ENCODE measurements at places on chromosomes 4 and X. TPM values are rescaled to one million over a fixed set of nuclear protein-coding genes. Genes with fewer than 3 reads are reported as not detected.

DNA sequence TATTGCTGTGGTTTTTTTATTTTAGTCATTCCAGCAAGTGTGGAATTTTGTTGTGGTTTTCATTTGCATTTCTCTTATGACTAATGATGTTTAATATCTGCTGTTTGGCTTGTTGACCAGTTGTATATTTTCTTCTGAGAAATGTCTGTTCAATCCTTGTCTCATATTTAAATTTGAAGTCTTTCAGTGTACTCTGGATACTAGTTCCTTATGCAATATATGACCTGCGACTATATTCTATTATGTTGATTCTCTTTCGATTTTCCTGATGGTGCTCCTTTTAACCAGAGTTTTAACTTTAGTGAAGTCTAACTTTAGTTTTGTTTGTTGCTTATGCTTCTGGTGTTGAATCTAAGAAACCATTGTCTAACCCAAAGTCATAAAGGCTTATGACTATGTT is 1528.0 kb downstream of the TECRL start:
- no peak overlapping the region for H3K4me3 ChIP-seq
- no peaks in the 10 kb centered on the region for H3K4me1 ChIP-seq
- no peaks in the 10 kb centered on the region for H3K27me3 ChIP-seq
- no peak overlapping the region for H3K27ac ChIP-seq

DNA sequence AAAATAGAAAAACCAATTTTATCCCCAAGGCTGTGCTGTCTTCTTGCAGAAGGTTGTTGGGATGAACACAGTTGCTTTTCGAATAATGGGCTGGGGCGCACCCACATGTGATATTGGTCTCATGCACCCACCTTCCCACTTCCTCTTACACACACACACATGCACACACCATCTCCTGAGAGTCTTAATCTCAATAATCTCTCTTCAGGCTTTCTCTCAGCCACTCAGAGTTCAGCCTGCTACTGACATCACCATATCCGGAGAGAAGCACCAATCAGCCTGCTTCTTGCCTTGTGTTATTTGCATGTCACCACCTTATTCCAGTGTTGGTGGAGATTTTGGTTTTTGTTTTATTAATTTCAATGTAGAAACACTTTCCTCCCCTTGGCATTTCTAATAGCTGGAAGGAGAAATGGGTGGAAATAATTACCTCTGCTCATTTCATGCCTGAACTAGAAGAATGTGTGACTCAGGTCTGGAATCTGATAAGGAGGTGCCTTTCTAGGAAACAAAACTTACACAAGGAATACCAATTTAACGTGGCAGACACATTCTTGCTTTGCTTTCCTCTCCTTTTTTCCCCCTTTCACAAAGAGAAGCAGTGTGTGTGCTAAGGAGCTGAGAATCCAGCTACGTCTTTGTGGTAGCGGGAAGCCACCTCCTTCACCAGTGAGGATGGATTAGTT is 400.2 kb downstream of the MID1IP1 start:
- peaks cover 8% of the 10 kb centered on the region for H3K4me1 ChIP-seq
- no peak overlapping the region for H3K4me3 ChIP-seq
- no peaks in the 10 kb centered on the region for H3K27me3 ChIP-seq
- DNase-seq, result no peak
- no peak overlapping the region for H3K27ac ChIP-seq

GRCh38 chr4:93446038-93446437 is 382.5 kb upstream of the ATOH1 start:
- DNase-seq, result no peak
- no peaks in the 10 kb centered on the region for H3K27me3 ChIP-seq
- H3K27ac ChIP-seq, result no peak overlapping the region
- H3K4me3 ChIP-seq, result no peak overlapping the region

DNA sequence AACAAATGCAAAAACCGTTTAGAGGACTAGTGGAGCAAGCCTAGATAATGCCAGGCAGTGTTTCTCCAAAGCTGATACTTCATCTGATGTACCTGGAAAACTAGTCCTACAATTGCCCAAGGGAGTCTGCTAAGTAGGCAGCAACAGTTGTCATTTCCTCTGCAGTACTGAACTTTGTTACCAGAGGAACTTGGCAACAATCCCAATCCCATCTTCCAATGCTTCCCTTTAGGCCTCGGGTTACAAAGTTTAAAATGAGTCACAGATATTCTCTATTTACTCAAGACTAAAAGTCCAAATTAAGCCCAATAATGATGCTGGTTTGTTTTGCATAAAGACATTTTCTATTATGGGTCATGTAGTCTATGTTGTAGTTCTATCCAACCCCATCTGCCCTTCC is 120.0 kb upstream of the GLRA2 start:
- no peak overlapping the region for H3K27ac ChIP-seq
- H3K4me1 ChIP-seq, result no peaks in the 10 kb centered on the region
- no peaks in the 10 kb centered on the region for H3K36me3 ChIP-seq
- no peak overlapping the region for H3K4me3 ChIP-seq

GRCh38 chr4:145565328-145565727 is 53.9 kb upstream of the MMAA start:
- H3K27me3 ChIP-seq, result no peaks in the 10 kb centered on the region
- DNase-seq, result no peak
- no peak overlapping the region for H3K4me3 ChIP-seq
- no peaks in the 10 kb centered on the region for H3K36me3 ChIP-seq
- no peak overlapping the region for H3K27ac ChIP-seq

- H3K36me3 ChIP-seq, result no peaks in the 10 kb centered on the region
- no peak overlapping the region for H3K27ac ChIP-seq
- H3K27me3 ChIP-seq, result no peaks in the 10 kb centered on the region
- no peak overlapping the region for H3K4me3 ChIP-seq
- DNase-seq, result no peak
These were observed 2.4 kb upstream of the RAB40AL start for GRCh38 chrX:102934624-102935023.

DNA sequence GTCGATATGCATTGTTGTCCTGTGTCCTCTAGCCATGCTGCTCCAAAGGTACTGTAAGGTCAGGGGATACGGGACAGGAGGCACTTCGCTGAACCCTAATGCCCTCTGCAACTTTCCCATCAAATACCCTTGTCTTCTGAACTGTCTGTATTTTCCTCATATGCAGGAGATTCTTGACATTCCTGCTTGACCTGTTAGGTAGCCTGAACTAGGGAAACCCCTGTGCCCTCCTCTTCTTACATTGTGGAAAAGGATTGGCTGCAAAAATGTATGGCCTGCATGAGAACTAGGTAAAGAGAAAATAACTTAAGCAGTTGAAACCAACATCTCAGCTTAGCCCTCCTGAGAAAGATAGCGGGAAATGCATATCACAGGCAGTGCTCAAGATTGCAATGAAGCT is 11.4 kb downstream of the RTL8B start:
- H3K4me3 ChIP-seq, result no peak overlapping the region
- H3K27me3 ChIP-seq, result no peaks in the 10 kb centered on the region
- no peaks in the 10 kb centered on the region for H3K4me1 ChIP-seq
- no peaks in the 10 kb centered on the region for H3K36me3 ChIP-seq
- no peak for DNase-seq

- peak; percentile 34 for DNase-seq
- no peak overlapping the region for H3K4me3 ChIP-seq
- no peaks in the 10 kb centered on the region for H3K36me3 ChIP-seq
- no peaks in the 10 kb centered on the region for H3K27me3 ChIP-seq
These were observed 582.4 kb upstream of the FAM241A start for GRCh38 chr4:111562826-111563225.

- no peak overlapping the region for H3K27ac ChIP-seq
- H3K36me3 ChIP-seq, result no peaks in the 10 kb centered on the region
- no peaks in the 10 kb centered on the region for H3K4me1 ChIP-seq
- no peak for DNase-seq
These were observed 89.6 kb upstream of the KIT start for GRCh38 chr4:54568184-54568583.

GRCh38 chr4:140096483-140096861 is 57.5 kb downstream of the MAML3 start:
- no peak for DNase-seq
- H3K27me3 ChIP-seq, result no peaks in the 10 kb centered on the region
- H3K27ac ChIP-seq, result peak overlapping the region; percentile 84
- H3K36me3 ChIP-seq, result no peaks in the 10 kb centered on the region

GRCh38 chrX:148580016-148580415 is 79.6 kb downstream of the AFF2 start:
- H3K4me1 ChIP-seq, result no peaks in the 10 kb centered on the region
- H3K36me3 ChIP-seq, result no peaks in the 10 kb centered on the region
- H3K4me3 ChIP-seq, result no peak overlapping the region
- DNase-seq, result no peak
- H3K27me3 ChIP-seq, result no peaks in the 10 kb centered on the region
- no peak overlapping the region for H3K27ac ChIP-seq

DNA sequence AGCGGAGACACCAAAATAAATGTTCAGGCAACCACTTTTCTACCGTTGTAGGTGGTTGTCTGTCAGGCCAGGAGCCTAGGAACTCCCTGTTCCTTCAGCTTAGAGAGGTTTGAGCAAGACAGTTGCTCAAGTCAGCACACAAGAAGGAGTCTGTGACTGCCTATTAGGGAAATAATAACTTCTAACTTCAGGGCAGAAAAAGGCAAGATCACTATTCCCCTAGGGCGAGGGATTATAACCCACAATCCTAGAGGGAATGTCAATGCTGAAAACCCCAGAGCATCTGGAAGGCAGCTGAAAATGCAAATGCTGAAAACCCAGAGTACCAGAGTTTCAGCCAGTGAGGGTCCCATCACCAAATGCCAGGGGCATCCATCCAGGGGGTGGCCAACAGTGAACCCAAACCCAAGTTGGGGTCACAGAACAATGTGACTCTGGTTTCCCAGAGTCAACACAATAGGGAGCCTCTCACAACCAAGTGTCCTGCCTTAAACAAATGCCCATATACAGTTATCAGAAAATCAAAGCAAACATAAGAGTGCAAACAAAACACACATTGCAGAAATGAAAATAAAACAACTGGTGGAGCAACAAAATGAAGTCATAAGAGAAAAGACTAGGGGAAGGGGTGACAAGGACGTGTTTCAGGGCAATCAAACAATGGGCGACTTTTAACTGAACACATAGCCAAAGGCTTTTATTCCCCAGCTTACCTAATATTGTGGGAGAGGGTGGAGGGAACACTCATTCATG is 27.6 kb downstream of the MORF4L2 start:
- H3K27ac ChIP-seq, result no peak overlapping the region
- no peak for DNase-seq
- H3K4me1 ChIP-seq, result peaks cover 23% of the 10 kb centered on the region
- H3K27me3 ChIP-seq, result no peaks in the 10 kb centered on the region
- no peaks in the 10 kb centered on the region for H3K36me3 ChIP-seq
- H3K4me3 ChIP-seq, result no peak overlapping the region

DNA sequence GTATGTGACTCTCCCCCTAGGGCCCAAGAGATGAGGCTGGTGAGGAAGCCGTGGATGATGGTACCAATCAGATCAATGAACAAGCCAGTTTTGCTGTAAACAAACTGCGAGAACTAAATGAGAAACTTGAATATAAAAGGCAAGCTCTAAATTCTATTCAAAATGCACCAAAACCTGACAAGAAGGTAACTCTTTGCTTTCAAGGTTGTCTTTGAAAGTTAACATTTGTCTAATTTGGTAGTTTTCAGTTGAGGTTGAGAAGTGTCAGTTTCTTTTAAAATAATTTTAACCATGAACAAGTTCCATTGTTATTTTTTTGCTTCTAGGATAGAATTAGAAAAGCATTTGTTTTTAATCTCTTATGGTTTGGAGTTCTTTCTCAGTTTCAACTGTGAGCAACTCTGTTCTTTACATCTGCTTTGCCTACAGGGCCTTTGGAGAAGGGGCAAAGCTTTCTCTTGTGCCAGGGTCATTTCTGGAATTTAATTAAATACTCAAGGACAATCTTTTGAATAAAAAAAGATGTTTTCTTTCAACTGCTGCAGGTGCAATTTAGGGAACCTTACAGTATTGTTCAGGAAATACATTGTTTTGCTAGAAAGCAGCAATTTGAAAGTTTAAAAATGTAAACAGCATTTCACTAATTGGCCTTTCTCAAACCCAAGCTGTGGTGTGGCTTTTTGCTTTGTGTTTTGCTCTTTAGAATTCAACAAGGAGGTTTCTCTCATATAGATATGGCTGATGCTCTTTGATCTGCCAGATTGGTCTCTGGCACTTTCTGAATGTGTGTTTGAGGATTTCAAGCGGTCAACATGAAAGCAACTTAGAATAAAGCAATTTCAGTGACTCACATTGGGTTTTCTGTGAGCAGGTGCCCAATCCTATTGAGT is 62.9 kb downstream of the LRP2BP start:
- DNase-seq, result no peak
- H3K36me3 ChIP-seq, result no peaks in the 10 kb centered on the region
- H3K4me3 ChIP-seq, result no peak overlapping the region
- H3K4me1 ChIP-seq, result peaks cover 12% of the 10 kb centered on the region

GAB1 gene
- 2.3 TPM for total RNA-seq

PNMA3 gene
- total RNA-seq, result not detected

SHROOM3 gene
- 22.5 TPM for total RNA-seq
